Heart left ventricle (tissue), 16 donors: ENCODE measurements at places on chromosomes 7 and 10. TPM values are rescaled to one million over a fixed set of nuclear protein-coding genes. Genes with fewer than 3 reads are reported as not detected.

Gene TIMM23B
- 13.9 TPM for total RNA-seq

DNA sequence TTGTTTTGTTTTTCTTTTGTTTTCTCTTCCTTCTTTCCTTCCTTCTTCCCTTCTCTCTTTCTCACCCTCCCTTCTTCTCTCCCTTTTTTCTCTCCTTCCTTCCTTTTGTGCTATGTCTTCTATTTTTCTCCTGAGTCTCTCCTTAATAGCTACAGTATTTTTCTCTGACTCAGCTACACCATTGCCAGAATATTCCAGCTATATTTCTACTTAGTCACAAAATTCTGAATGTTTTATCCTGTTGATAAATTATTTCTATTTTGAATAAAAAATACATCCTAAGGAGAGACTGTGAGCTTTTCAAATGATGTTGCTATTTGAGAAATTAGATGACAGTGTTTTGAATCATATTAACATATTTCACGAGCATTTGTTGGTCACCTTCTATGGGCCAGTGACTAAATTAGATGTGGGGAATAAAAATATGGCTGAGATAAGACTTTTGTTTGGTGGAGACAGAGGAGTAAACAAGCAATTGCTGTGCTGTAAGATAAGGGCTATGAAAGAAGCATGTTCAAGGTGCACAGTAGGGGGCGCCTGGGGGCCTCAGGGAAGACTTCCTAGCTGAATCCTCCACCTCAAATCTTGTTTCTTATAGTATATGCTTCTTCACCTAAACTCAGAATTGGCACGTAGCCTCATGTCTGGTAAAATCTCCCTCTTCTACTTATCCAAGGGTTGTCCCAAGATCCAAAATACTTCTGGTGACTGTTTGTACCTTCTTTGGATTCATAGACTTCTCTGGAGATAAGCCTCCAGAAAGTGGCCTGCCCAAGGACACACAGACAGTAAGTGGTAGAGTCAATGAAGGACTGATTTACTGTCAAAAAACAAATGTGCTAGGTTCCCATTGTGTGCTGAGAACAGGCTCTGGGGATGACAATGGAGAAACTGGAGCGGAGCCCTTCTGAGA, 115.5 kb upstream of the CREB5 start:
- DNase-seq, result no peak

Gene LLCFC1
- not detected for total RNA-seq

Gene MDFIC
- total RNA-seq, result 25.5 TPM

DNA sequence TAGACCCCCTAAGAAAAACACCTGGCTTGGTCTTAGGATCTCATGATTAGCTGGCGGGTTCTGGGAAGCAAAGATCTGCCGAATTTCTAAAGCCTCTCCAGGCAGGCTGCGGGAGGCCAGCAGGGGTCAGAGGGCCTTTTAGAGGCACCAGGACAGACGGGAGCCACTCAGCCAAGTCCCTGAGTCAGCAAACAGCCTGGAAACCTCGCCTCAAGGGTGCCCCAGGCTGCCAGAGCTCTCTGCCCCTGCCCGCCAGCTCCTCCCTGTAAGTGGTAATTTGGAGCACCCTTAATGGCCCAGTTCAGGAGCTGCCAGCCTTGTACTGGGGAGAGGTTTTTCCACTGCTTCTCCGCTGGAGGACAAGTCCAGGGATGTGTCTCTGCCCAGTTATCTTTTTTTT, 88.7 kb downstream of the HIP1 start:
- no peak for DNase-seq

Gene FANK1
- 0.37 TPM for total RNA-seq
